ENCODE measurements at places on chromosomes 11 and 22.
A peak's percentile ranks its signal among the peaks of the same experiment; 100 is the strongest.

DNA sequence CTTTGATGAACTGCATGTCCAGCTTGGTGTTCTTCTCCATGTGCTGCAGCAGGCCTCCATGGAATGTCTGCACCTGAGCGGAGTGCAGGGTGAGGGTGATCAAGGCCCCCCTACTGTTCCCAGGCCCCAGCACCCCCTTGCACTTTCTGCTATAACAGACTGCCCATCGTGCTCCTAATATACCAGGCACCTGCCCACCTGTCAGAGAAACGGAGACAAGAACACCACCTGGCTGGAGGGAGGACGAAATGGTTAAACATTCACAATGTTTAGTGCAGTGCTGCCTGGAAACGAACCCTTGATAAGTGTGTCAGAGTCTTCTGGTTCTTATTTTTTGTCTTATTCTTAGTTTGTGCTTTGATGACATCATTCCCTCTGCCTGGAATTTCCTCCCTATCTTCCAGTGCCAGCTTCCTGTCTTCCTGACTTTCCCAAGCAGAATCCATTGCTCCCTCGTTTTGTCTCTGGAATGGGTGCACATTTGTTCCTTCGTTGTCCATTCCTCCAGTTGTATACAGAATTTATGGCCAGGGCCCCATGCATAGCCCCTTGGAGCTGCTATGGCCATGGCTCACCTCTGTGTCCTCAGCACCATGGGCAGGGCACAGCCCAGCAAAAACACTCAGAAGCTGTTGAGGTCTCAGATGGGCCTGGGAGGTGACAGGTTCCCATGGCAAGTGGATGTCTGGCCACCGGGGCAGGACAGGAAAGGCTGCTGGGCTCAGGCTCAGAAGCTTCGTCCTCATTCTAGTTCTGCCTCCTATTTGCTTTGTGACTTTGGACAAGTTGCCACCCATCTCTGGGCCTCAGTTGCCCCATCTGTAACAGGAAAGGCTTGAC is 11.9 kb downstream of the BAIAP2L2 start:
- DNase-seq: no peak

DNA sequence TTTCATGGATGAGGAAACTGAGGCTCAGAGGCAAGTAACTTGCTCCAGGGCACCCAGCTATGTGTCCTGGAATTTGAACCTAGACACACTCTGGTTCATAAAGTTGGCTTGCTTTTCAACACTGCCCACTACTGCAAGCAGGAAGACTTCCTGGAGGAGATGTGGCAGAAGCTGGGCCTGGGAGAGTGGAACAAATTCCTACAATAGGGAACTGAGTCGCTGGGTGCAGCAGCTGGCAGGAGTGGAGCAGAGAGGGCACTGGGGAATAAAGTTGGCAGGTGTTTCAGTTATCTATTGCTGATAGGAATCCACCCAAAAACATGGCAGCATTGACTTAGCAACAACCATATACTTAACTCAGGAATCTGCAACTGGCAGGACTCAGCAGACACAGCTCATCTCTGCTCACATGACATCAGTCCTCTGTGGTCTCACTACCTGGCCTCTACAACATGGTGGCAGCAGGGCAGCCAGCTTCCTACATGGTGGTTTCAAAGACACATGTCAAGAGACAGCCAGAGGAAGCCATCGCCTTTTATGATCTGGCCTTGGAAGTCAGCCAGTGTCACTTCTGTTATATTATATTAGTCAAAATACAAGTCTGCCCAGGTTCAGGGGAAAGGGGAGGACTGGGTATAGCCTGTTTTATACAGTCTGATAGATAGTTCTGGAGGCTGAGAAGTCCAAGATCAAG is 10.6 kb upstream of the CARD10 start:
- DNase-seq: no peak

DNA sequence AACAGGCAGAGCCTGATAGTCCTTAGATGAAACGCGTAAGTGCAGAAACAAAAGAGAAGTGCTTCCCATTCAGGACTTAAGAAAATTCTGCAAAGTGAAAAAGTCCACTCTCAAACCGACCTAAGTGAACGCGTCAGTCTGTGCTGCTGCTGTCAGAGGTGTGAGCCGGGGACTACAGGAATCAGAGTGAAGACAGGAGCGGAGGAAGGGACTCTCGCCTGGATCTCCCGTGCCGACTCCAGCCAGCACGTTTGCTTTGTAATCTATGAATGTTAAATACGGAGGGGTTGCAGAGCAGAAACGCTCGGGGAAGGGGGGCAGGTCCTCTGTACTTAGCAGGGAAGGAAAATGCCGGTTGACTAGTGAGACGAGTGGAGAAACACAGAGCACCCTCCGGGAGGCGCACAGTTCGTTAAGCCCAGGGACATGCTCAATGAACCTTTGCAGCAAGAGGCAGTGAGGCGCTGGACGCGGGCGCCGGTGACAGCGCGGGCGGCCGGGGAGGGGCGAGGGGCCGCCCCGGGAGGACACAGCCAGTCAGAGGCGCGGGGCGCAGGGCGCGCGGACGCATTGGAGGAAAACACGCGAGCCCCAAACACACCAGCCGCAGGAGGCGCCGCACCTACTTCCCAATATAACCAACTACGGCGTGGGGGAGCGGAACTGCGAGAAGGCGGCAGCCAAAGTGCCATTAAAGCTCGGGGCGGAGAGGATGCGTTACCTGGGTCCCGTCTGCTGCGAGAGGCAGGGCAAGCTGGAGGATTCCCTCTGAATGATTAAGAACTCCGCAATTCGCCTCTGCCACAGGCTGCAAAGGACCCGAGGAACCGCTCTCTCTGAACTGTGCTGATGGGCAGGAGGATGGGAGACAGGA is at the start of gene CNTN5:
TSS of gene CNTN5 (plus strand) at position 598 of the 874 bp plus-strand sequence.
- DNase-seq: no peak

GRCh38 chr11:131674051-131674755 is 303.8 kb downstream of the NTM start:
- DNase-seq: peak; percentile 50

Data from substantia nigra (tissue), 51 donors.